ENCODE measurements at places on chromosomes 16 and 17. TPM values are rescaled to one million over a fixed set of nuclear protein-coding genes. Genes with fewer than 3 reads are reported as not detected.
A peak's percentile ranks its signal among the peaks of the same experiment; 100 is the strongest.

The PLXDC1 gene
- total RNA-seq, result 7.2 TPM

DNA sequence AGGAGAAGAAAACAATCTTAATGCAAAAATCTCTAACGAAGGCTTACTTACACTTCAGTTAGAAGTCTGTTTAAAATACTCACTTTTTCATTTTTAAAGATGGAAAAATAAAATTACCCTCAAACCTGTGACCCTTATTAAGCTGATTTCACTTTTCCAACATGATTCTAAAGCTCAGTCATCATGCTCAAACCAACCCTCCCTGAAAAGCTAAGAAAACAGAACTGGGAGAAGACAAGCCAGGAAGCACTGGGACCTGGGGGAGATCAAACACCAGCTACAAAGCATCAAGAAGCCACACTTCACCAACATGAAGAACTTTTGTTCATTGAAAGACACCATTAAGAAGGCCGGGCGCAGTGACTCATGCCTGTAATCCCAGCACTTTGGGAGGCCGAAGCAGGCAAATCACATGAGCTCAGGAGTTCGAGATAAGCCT is 88.8 kb downstream of the LITAF start:
- DNase-seq, result no peak

DNA sequence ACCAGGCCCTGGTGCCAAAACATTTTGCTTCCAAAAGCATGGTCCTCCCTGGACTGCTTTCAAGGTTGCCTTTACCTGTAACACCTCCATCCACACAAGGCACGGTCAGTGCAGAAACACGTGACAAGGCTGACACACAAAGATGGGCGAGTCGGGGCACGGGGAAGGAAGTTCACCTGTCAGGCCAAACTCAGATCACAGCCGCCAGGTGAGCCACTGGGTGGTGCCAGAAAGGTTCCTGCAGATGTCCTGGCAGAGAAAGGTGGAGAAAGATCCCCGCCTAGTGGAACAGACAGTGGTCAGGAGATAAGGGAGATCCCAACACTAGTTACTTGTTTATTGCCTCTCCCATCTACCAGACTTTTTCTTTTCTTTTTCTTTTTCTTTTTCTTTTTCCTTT is 155.3 kb downstream of the AIPL1 start:
- no peak for DNase-seq

- DNase-seq, result no peak
Measured at GRCh38 chr17:58536542-58536941, 22.1 kb upstream of the MTMR4 start.

The TP53TG3F gene
- total RNA-seq, result not detected

- no peak for DNase-seq
Measured at GRCh38 chr16:68806422-68806821, 36.9 kb upstream of the TANGO6 start.

The ZFP1 gene
- total RNA-seq, result 13.1 TPM

The KCNH6 gene
- not detected for total RNA-seq

DNA sequence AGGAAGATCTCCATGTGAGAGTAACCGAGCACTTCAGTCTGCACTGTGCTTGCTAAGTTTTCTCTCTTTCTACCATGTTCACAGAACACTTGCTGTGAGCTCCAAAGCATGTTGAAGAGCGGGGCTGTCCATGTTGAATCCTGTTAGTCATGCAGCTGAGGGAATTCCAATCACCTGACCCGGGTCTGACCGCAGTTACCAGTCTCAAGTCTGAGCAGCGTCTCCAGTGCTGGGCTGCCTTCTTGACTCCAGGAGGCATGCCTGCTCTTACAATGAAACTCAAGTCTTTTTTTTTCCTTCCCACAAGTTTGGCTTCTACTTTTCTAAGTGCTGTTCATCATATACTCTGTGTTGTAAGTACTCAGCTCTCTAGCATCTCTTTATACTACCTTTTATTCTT is 44.3 kb downstream of the HOXB1 start:
- DNase-seq, result no peak

- DNase-seq, result no peak
Measured at GRCh38 chr16:58086381-58087208, 42.6 kb downstream of the CFAP20 start.

DNA sequence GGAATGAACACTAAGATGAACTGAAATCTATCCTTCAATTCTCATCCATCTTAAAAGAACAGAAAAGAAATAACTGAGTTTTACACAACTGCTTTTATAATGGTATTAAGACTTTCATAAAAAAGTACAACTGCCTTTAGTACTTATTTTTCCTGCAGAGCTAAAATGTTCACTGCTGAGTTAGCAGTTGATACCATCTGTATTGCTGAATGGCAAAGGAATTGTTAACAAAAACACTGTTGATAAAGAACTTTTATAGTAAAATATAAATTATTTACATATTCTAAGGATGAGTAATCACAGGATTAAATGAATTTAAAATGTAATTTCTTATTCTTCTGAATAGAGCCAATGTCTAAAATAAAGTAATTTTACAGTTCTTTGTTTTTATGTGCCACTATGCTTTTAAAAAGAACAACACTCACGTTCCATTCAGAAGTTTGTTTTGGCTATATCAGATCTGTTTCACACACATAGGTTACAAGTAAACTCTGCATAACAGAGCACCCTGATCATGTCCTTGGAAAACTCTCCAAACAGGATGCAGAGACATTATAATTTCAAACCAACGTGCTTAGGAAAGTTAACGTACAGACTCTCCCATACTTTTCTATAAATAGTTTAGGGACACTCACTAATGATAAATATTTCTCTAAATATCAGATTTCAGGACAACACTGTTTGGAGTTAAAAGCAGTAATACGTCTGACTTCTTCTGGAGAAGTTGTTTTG is 151.1 kb downstream of the ITFG1 start:
- no peak for DNase-seq

- DNase-seq, result no peak
Measured at GRCh38 chr16:29112755-29113347, 128.0 kb downstream of the LAT start.

DNA sequence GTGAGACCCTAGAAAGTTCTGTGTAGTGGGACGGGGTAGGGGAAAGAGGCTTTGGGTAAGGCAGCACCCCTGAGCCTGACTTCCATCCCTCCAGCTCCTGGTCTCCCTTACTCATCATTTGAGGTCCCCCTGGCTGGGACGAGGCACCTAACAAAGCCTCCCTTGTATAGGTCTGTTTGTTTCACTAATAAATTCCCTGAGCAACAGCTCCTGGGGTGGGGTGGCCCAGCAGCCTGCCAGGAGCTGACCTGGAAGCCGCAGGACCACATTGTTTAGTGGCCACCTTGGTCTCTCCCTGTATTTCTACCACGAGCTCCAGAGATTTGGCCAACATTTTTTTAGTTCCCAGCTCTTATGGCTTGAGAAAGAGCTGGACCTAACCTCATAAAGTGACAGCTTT is 7.2 kb downstream of the PRR15L start:
- DNase-seq, result no peak

The KRTAP2-3 gene
- not detected for total RNA-seq

- no peak for DNase-seq
Measured at GRCh38 chr17:44314869-44315661, 6.7 kb downstream of the RUNDC3A start.

DNA sequence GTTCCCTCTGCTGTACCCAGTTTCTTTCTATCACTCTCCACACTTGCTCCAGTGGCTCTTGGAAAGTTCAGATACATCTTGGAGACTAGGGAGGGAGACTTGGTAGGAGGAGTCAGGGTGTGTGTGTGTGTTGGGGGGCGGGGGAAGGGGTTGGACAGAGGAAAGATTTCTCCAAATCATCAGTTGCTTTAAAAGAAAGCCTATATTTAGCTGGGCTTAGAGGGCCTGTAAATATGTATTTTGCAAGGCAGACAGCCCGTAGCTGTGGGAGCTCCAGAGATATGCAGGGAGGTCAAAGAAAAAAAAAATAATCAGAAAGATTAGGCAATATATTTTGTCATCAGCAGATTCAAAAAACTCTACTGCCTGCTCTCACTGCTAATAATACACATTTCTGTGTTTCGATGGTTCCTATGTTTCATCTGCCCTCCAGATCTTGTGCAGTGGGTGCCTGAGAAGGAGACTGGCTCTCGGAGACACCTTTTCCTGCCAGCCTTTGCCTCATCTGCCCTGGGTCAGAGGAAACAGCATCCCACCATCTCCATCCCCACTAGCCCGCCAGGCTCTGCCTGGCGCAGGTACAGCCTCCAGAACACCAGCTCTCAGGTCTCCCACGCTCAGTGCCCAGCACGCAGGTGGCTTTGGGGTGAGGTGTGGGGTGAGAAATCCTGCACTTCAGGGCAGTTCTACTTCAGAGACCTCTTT is 4.8 kb upstream of the PPP1R9B start:
- peak; percentile 79 for DNase-seq

The MILR1 gene
- total RNA-seq, result 13.0 TPM

- DNase-seq, result no peak
Measured at GRCh38 chr16:67517661-67518423, 10.8 kb upstream of the RIPOR1 start.

DNA sequence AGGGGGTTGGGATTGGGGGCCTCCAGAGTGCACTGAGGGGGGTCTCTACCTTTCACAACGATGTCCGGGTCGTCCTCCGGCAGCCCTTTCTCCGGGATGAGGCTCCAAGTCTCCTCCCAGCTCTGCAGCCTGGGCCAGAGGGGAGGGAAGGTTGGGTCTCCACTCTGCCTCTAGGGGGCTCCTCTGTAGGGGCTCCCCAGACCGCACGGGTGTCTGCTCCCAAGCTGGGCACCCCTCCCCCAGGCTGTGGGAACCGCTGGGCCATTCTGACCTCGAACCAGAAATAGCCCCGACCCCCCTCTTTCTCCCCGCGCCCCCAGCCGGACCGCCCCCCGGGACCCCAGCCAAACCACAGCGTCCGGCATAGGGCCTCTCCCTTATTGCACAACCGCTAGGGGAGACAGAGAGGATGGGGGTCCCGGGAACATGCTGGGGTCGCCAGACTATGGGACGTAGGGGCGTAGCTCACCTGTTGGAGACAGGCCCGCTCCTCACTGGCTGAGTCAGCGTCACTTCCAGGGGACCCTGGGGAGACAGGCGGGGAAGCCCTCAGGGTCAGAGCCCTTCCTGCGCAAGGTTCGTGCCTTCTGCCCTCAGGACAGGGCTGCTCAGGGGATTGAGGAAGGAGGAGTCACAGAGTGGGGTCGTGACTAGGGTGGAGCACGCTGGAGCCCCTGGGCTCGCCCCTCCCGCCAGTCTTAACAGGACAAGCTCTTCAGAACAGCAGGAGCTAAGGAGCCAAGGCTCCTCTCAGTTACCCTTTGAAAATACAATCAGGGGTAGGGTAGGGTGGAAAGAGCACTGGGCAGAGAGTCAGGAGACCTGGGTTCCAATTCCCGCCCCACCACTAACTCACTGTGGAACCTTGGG is 2.7 kb downstream of the PLEKHH3 start:
- DNase-seq, result peak; percentile 90

- DNase-seq, result peak; percentile 39
Measured at GRCh38 chr17:78790552-78790951, 8.5 kb upstream of the CYTH1 start.

The CEP295NL gene
- total RNA-seq, result 13.9 TPM

The C17orf78 gene
- total RNA-seq, result not detected

- no peak for DNase-seq
Measured at GRCh38 chr16:57720142-57720575, 15.4 kb upstream of the KATNB1 start.

GRCh38 chr17:49624896-49625295 is 49.2 kb downstream of the NXPH3 start:
- no peak for DNase-seq

DNA sequence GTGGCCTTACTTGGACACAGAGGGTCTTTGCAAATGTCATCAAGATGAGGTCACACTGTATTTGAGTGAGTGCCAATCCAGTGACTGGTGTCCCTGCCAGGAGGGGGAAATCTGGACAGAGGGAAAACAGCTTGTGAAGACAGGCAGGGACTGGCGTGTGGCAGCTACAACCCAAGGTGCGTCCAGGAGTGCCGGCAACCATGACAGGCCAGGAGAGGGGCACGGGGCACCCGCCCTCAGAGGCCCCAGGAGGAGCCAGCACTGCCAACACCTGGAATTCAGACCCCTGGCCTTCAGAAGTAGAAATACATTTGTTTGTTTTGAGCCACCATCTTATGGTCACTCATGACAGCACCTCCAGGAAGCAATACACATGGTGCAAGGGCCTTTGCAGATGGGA is 225.7 kb downstream of the CPPED1 start:
- DNase-seq, result peak; percentile 42

- DNase-seq, result no peak
Measured at GRCh38 chr17:6670999-6671398, 19.4 kb downstream of the C17orf100 start.

DNA sequence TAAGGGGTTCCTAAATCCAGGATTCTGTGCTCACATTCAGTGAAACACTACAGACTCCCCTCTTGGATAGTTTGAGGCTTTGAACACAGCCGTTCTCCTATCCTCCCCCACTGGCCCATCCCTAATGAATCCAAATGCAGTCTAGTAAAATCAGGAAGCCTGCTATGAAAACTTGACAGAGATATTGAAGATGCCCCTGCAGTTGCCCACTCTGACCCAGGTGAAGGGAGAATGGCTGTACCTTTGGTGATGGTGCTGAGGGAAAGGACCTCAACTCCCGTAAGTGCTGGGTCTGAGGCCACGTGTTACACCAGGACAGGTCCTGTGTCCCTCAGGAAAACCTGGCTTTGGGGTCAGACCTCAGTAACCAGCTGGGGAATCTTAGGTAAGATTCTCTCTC is 54.4 kb downstream of the SF3B3 start:
- DNase-seq, result peak; percentile 9

The CACNG3 gene
- total RNA-seq, result not detected

DNA sequence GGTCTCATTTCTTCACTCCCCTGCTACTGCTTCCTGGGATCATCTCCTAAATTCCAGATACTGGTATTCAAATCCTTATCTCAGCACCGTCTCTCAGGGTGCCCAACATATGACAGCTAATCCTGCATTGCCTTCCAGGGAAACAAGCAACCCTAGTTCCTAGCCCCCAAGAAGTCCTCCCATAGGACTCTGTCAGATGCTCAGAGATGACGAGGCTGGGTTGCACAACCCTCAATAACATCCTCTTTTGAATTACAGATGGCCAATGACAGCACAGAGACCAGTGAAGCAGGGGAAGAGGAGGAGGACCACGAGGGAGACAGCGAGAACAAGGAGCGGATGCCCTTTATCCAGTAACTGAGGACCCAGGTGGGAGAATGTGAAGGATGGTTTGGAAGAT is 45.0 kb upstream of the CLEC3A start:
- no peak for DNase-seq

DNA sequence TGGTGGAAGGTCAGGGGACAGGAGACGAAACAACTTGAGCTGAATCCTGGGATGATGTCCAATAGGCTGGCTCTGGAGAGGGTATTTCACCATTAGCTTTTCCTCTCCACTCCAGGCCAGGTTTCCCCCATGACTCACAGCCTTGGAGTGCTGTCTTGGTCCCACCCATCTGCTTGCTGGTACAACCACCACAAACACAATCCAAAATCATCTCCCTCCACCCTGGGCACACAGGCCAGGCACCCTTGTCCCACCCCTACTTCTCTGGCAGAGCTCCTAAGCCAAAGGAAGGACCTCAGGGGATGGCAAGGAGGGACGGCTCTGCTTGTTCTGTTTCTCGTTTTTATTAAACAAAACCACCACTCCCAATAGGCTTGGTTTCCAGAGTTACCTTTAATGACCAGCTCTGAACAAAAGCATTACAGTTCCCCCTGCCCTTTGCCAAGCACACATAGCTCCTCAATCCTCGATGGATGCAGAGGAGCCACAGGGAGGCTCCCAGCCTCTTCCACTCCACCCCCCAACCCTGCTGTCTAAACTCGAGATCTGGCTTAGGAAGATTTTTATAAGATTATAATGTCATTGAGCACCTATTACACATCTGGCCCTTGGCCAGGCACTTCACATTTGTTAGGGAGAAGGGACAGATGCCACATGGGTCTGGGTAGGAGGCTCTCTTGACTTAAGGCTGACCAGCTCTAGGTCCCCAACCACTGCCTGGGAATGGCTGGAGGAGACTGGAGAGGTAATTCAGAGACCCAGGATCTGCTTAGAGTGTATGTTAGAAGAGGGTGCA is 13.3 kb downstream of the CAVIN1 start:
- peak; percentile 86 for DNase-seq

Measured in aorta (tissue), 5 donors.